ENCODE measurements at places on chromosomes 3 and 15. TPM values are rescaled to one million over a fixed set of nuclear protein-coding genes. Genes with fewer than 3 reads are reported as not detected.

- DNase-seq, result no peak
Measured at GRCh38 chr15:68583321-68583720, 4.5 kb downstream of the CORO2B start.

Gene IGF2BP2
- 6.1 TPM for total RNA-seq

DNA sequence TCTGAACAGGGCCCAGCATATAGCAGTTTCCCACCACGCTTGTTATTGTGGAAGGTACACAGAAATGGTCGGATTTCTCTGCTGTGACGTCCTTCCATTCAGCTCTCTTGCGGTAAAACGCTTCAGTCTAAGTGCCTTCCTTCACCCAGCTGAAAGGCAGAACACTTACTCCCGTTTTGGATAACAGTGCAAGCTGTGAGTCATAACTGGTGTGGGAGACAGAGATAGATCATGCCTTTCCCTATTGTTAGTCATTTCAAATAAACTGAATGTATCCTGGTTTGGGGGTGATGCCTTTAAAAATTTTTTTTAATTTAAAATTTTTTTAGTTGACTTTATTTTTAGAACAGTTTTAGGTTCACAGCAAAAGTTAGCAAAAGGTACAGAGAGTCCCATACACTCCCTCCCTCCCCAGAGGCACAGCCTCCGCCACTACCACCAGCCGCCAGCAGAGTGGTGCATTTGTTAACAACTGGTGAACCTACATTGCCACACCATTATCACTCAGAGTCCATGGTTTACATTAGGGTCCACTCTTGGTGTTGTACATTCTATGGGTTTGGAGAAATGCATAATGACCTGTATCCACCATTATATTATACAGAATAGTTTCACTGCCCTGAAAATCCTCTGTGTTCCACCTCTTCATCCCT, 94.9 kb upstream of the NSMCE3 start:
- no peak for DNase-seq

DNA sequence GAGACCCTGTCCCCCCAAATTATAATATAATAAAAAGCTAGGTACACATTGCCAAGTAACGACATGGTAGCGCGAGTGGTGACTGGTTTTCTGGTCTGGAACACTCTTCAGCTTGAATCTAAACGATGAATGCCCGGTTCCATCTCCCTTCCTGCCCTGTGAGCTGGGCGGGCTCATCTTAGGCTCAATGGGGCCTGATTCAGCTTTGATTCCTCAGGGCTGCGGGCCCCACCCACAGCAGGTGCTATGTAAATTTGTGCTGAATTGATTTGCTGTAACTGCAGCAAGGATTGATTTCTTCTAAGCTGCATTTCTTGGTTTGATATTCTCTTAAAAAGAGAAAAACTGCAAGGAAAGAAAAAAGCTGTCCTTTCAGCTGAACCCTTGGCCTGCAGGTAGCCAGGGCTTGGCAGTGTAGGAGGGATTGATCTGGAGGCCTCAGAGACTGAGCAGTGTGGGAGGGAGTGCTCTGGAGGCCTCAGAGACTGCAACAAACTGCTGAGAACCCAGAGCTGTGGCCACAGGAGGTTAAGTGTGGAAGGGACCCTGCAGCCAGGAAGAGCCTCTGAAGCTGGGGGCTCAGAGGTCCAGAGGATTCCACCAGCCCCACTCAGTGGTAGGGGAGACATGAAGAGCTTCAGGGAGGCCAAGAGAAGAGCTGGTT, 231.6 kb downstream of the XXYLT1 start:
- no peak for DNase-seq

GRCh38 chr3:126033051-126033745, 50.7 kb downstream of the SLC41A3 start:
- peak; percentile 85 for DNase-seq

Gene CX3CR1
- total RNA-seq, result 0.23 TPM

DNA sequence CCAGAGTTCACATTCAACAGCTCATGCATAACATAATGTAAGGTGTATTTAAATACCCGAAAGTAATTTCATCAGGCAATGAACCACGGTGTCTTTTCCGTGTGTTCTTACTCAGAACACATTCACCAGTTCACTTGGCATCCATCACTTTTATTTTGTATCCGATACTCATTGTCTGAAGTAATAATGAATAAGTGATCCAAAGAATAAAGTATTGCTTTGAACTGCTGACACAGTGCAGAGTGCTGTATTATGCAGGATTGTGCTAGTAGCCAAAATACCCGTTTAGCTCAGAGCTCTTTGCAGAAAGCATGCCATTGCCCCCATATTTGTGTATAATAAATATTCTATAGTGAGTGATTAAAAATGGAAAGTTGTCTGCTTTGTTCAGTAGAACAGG, 460.9 kb upstream of the KCNMB2 start:
- DNase-seq, result no peak

Gene CNTN3
- 1.2 TPM for total RNA-seq
